ENCODE measurements at places on chromosomes 6 and 20. TPM values are rescaled to one million over a fixed set of nuclear protein-coding genes. Genes with fewer than 3 reads are reported as not detected.

The FAM83D gene
- 62.6 TPM for total RNA-seq

The HLA-DRB1 gene
- 6.7 TPM for total RNA-seq

The KIFC1 gene
- total RNA-seq = 69.3 TPM

The ALDH5A1 gene
- total RNA-seq = 2.4 TPM

DNA sequence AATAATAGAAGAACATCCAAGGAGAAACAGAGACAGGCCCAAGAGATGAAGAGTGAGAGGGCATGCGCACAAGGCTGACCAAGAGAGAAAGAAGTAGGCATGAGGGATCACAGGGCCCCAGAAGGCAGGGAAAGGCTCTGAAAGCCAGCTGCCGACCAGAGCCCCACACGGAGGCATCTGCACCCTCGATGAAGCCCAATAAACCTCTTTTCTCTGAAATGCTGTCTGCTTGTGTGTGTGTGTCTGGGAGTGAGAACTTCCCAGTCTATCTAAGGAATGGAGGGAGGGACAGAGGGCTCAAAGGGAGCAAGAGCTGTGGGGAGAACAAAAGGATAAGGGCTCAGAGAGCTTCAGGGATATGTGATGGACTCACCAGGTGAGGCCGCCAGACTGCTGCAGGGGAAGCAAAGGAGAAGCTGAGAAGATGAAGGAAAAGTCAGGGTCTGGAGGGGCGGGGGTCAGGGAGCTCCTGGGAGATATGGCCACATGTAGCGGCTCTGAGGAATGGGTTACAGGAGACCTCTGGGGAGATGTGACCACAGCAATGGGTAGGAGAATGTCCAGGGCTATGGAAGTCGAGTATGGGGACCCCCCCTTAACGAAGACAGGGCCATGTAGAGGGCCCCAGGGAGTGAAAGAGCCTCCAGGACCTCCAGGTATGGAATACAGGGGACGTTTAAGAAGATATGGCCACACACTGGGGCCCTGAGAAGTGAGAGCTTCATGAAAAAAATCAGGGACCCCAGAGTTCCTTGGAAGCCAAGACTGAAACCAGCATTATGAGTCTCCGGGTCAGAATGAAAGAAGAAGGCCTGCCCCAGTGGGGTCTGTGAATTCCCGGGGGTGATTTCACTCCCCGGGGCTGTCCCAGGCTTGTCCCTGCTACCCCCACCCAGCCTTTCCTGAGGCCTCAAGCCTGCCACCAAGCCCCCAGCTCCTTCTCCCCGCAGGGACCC, 981 bp upstream of the TNF start:
- no peak for DNase-seq

DNA sequence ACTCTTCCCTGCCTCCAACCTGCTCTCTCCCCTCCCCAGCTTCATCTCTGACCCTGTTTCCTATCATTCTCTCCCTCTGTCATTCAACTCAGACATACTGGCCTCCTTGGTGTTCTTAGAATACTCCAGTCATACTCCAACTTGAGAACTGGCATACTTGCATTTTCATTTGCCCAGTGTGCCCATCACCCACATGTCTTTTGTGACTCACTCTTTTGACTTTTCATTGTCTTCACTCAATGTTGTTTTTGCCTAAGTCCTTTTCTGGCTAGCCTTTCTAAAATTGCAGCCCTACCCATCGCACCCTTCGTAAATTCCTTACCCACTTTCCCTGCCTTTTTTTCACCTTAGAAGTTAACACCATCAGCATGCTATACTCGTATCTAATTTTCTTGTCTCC, 77.0 kb upstream of the CD2AP start:
- DNase-seq = no peak

GRCh38 chr20:31918466-31919105, 33.3 kb downstream of the PDRG1 start:
- no peak for DNase-seq
